Stromal cell of bone marrow (primary cell): ENCODE measurements at places on chromosomes 16 and 17.

- DNase-seq = no peak
These were observed 10.4 kb downstream of the CHD9NB start for GRCh38 chr16:53042235-53042701.

DNA sequence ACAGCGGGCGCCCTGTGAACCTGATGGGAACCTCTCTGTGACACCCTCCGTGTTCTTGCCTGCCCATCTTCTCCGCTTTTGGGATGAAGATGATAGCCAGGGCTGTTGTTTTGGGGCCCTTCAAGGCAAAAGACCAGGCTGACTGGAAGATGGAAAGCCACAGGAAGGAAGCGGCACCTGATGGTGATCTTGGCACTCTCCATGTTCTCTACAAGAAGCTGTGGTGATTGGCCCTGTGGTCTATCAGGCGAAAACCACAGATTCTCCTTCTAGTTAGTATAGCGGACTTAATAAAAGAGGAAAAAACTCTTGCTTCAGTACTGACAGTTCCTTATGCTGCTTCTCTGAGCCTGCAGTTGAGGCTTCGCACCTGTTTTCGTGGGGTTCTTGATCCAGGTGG lies 10.5 kb downstream of the CDK5RAP3 start:
- DNase-seq = no peak

DNA sequence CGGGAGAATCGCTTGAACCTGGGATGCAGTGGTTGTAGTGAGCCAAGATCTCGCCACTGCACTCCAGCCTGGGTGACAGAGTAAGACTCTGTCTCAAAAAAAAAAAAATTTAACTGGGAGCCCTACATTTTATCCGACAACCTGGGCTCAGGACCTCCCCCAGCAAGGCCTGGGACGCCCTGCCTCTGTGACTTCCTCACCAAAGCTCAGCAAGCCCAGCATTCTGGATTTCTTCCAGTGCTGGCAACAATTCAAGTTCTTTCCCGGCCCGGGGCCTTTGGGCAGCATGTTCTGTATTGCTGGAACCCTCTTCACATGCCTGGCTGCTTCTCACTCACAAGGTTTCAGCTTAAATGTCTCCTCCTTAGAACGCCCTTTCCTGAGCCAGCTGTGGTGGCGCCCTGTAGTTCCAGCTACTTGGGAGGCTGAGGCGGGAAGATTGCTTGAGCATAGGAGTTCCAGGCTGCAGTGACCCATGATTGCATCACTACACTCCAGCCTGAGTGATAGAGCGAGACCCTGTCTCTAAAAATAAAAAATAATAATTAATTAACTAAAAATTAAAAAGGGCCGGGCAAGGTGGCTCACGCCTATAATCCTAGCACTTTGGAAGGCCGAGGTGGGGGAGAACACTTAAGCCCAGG lies 15.9 kb upstream of the MEIOB start:
- DNase-seq = no peak

- DNase-seq = no peak
These were observed 71.1 kb downstream of the WWOX start for GRCh38 chr16:78170494-78170933.

DNA sequence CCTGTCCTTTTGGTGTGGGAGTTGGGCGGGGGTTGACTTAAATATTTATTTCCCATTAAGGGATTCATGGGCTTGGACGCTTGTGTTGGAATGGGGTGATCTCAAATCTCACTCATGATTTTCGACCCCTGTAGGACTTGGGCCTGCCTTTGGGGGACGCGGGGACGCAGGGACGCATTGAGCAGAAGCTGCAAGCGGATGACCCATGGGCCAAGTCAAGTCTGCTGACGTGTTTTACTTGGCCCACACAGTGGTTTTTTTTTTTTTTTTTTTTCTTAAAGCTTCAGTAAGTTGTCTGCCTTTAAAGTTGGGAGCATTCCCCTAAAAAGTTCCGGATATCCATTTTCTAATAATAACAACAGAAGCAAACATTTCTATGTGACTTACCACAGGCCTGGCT lies 28.9 kb downstream of the CMIP start:
- DNase-seq = no peak

GRCh38 chr16:1443403-1443973 lies 868 bp downstream of the CCDC154 start:
- no peak for DNase-seq

GRCh38 chr17:66432411-66432957 lies 130.1 kb downstream of the PRKCA start:
- no peak for DNase-seq

GRCh38 chr17:61418449-61418848 lies 18.8 kb downstream of the TBX2 start:
- DNase-seq = no peak

DNA sequence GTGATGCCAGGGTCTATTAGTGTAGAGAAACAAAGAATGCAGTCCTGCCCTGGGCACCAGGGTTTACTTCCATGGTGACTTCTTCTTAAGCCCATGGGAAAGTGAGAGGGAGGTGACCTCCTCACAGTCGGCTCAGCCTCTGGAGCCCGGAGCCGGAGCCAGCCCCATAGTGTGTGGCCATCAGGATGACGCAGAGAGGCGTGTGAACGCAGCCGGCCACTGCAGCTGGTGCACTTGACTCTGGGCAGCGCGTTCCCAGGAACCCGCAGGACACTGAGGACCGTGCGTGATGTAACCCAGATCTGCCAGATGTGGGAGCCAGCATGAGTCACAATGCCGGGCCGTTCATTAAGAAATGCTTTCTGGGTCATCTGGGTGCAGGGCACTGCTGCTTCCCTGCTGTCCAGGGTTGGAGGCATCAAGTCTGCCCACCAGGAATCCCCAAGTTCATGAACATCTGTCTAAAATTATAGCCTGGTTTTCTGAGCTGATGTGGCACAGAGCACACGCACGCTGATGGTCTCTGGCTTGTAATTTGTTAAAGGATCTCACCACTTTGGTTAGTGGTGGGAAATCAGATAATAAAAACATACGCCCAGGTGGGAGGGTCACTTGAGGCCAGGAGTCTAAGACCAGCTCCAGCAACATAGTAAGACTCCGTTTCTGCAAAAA lies 114.1 kb downstream of the PITPNC1 start:
- peak; percentile 96 for DNase-seq

DNA sequence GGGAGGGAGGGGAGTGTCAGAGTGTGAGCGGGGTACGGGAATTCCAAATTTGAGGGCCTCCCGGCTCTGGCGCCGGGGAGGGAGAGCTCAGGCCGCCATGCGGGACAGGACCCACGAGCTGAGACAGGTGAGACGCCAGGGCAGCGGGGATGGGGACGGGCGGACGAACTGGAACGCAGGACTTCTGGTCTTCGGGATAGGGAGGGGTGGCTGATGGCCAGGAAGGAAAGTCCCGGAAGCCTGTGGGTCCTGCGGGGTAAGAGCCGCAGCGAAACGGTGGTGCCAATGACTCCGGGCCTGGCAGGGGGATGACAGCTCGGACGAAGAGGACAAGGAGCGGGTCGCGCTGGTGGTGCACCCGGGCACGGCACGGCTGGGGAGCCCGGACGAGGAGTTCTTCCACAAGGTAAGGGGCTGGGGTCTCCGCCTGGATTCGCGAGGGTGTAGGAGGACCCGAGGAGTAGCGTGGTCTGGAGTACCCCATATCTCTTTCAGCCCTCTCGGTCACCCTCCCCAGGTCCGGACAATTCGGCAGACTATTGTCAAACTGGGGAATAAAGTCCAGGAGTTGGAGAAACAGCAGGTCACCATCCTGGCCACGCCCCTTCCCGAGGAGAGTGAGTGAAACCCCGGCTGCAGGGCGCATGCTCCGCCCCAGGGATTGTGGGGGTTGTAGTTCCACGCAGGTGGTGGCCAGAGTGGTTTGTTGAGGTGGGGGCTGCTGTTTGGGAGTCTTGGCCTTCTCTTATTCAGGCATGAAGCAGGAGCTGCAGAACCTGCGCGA lies 543 bp downstream of the STX4 start:
- DNase-seq = peak; percentile 75

DNA sequence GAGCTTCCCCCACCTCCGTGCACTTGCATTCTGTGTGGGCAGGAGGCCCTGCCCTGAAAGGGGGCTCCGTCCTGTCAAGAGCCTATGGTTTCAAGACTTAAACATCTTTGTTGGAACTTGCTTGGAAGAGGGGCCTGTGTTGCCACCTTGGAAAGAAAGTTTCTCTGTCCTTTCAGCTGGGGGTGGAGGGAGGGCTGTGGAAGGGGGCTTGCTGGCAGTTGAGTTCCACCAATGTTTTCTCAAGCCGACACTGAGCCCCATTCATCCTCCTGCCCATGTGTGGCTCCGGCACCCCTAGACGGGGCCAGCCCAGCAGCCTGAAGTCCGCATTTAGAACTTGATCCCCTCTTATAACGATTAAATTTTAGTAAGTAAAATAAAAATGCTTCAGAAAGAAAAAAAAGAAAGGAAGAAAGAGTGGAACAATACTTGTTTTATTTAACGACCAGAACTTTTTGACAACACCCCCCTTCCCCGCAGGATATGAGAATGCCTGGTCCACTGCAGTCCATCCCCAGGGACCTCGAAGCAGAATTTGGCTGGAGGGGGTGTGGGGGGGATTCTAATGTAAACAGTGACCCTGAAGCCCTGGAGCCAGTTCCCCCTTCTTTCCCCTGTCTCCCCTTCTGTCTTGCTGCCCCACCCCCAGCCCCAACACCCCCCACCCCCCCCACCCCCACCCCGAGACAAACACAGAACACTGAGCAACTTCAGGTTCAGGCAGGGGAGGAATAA lies 26.9 kb upstream of the CLEC18A start:
- no peak for DNase-seq

- no peak for DNase-seq
These were observed 112.2 kb downstream of the METRNL start for GRCh38 chr17:83191388-83192160.

GRCh38 chr17:2384439-2385127 lies 16.3 kb downstream of the MNT start:
- DNase-seq = no peak

GRCh38 chr17:72702998-72703397 lies 389.5 kb downstream of the SLC39A11 start:
- no peak for DNase-seq

- DNase-seq = no peak
These were observed 321.2 kb upstream of the SOX9 start for GRCh38 chr17:71799657-71800056.

DNA sequence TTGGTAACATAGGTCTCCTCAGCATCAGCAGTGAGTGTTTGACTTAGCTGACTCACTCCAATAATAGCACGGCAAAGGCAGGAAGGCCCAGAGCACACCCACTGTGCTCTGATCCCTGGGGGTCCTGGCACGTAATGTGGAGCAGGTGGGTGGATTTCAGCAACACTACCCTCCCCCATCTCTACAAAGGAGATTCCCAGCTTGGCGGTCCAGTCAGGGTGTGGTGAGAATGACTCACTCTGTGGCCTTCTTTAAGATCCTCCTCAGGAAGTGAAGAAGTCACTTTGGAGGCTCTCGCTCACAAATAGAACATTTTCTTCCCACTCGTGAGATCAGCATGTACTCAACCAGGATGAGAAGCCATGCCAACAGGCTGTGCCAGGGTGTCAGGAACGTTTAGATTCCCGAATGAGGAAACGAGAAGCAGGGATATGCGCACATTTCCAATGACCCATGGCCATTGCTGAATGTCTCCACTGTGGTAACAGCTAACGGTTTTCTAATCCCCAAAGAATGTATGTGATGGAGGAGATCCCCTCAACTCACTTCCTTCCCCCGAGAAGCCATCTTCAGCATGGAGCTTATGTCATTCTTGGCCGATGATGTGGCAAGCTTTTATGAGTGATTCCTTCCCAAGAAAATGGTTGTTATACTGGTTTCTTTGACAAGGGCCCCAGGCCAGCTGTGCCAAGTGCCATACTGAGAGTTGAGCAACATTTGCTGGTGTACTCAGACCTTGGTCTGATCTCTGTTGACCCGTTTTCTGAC lies 365.2 kb downstream of the C16orf95 start:
- DNase-seq = peak; percentile 93

GRCh38 chr17:16929035-16929680 lies 42.8 kb downstream of the TNFRSF13B start:
- DNase-seq = no peak

DNA sequence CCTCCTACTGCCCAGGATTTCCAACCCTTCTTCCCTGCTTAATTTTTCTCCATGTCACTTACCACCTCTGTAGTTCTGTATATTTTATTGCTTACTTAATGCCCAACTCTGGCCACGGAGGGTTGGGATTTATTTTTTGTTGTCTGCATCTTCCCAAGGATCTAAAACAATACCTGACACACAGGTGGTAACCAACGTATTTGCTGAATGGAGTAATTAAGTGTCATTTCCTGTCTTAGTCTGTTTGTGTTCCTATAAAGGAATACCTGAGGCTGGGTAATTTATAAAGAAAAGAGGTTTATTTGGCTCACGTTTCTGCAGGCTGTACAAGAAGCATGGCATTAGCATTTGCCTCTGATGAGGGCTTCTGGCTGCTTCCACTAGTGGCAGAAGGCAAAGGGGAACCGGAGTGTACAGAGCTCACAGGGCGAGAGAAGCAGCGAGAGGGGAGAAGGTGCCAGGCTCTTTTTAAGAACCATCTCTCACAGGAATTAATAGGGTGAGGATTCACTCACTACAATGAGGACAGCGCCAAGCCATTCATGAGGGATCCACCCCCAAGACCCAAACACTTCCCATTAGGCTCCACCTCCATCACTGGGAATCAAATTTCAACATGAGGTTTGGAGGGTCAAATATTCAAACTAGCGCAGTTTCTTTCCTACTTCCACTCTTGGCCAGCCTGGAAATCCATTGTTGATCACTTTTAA lies 44.8 kb downstream of the ERN1 start:
- no peak for DNase-seq

GRCh38 chr16:1458336-1458976 lies 14.1 kb upstream of the CCDC154 start:
- no peak for DNase-seq

DNA sequence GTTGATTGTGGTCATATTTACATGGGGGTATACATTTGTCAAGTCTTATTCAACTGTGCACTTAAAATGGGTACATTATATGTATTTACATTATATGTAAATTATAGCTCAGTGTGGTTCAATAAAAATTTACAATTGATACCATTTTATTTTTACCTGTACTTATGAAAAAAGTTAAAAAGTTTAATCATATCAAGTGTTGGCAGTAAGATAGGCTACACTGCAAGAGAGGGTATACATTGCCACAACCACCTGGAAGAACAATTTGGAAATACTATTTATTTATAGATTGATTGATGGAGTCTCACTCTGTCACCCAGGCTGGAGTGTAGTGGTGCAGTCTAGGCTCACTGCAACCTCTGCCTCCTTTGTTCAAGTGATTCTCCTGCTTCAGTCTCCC lies 453.3 kb downstream of the XYLT1 start:
- no peak for DNase-seq

GRCh38 chr16:75402821-75403475 lies 30.4 kb downstream of the CFDP1 start:
- peak; percentile 38 for DNase-seq

GRCh38 chr16:60363566-60363965 lies 1629.5 kb upstream of the GOT2 start:
- DNase-seq = no peak

DNA sequence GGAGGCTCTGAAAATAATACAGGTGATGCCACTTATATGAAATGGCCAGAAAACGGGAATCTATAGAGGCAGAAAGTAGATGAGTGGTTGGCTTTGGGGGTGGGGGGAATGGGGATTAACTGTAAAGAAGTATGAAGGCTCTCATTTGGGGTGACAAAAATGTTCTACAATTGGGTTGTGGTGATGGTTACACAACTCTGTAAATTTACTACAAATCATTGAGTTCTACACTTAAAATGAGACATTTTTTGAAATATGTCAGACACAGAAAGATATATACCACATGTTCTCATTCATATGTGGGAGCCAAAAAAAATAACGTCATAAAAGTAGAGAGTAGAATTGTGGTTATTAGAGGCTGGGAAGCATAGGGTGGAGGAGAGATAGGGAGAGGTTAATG lies 25.7 kb downstream of the ARHGAP17 start:
- DNase-seq = no peak
